ENCODE measurements at places on chromosomes 3 and 15.
A peak's percentile ranks its signal among the peaks of the same experiment; 100 is the strongest.

GRCh38 chr3:132561003-132561402 is 36.1 kb upstream of the ACKR4 start:
- no peak for DNase-seq

DNA sequence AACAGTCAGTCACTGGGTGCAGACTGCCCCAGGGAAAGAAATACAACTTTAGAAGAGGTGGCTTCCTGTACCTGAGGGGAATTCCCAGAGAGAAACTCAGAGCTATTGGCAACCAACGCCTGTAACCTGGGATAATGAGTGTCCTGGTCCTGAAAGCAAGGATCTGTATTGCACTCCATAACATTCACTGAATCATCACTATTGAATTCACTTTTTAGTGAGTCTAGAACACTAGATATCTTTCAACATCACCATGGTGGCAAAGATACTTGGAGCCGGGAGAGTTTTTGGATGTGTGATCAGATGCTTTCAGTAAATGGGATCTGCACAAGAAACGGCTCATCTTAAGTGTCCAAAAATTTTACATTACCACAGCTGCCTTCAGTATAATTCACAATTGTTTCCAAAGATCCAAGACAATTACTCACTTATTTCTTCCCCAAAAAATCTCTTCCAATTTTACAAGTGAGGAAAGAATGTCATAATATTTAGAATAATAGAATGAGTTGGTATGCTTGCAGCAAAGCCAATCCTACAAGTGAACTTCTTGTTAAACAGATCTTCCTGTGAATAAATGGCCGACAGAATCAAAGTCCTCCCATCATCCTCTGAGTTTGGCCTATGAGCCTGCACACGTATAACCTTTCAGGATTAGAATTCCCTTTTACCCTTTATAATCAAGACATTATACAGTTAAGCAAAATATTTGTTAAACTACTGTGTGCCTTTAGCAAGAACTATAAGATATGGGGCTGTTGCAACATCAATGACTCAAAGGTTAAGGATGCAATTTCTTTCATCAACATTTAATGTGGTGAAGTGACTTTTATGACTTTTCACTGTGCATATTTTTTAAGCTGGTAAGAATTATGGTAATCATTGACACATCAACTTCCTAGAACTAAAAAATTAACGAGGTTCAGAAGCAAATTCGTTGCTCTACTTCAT is 243.3 kb upstream of the COL8A1 start:
- DNase-seq = no peak

DNA sequence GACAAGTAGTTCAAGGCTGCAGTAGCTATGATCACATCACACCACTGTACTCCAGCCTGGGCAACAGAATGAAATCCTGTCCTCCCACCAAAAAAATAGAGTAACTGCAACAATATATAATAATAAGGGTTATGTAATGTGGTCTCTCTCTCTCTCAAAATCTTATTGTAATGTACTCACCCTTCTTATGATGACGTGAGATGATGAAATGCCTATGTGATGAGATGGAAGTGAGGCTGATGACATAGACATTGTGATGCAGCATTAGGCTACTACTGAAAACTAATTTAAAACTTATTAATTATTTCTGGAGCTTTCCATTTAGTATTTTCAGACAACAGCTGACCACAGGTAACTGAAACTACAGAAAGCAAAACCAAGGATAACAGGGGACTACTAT is 27.4 kb downstream of the TASOR start:
- no peak for DNase-seq

DNA sequence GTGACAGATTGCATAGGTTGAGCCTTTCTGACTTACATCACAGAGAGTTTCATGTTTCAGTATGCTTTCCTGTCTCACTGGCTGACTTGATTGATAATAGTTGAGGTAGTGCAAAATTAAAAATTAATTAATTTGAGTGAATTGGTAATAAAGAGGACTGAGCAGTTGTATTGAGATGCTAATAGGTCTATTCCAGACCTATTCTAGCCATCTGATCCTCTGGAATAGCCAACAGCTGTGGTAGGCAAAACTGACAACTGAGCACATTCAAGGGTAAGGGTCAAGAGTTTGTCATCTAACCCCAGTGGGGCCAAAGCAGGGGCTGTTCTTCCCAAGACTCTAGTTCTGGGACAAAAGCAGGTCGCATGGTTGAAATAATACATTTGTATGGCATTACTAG is 132.4 kb downstream of the EPHA3 start:
- DNase-seq = no peak

GRCh38 chr15:63905558-63906265 is 72.0 kb upstream of the HERC1 start:
- DNase-seq = peak; percentile 26

- DNase-seq = no peak
Observed at GRCh38 chr15:85687329-85687728, 107.4 kb downstream of the KLHL25 start.

DNA sequence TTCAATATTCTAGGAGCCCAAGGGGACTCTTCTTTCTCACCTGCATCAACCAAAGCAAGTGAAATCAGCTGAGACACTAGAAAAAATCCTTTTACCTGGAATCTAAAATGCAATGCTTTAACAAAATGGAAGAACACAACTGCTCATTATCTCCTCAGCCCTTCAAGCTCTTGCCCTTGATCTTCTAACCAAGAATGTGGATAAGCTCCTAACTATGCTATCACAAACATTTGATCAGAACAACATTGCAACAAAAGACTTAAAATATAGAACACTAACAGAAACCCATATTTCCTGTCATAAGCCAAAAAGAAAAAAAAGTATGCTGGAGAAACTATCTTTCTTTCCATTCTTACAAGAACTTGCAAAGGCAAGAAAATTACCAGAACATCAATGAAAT is 12.6 kb downstream of the RBM15B start:
- no peak for DNase-seq

DNA sequence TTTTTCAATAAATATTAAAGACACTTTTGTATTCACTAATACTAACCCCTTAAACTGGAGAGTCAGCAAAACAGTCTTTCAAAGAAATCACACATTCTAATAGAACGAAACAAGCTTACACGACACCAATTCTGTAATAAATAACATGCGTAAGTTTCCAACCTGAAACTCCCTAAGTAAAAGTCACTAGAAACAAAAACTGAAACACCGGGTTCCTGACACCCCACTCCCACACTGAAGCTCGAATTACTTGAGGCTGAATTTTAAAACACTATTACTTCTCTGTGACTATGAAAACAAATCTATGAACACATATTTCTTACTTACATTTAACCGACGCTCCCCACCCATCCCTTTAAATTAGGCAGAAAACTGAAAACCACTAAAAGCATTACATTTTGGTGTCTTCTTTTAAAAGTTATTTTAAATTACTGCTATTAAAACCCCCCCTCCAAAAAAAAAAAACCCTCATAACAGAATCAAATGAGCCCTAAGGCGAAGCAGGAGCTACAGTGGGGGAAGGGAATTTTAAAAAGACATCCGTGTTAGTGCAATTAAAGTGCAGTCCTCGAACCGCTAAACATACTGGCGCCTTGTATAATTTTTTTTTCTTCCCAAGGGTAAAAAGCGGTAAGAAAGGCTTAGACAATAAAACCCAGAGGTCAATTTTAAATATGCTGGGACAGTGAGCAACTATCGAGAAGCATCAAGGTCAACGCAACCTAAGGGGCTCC is 878 bp downstream of the SPPL2A start:
- DNase-seq = peak; percentile 42

- DNase-seq = no peak
Observed at GRCh38 chr15:57167821-57168395, 208.4 kb upstream of the CGNL1 start.

DNA sequence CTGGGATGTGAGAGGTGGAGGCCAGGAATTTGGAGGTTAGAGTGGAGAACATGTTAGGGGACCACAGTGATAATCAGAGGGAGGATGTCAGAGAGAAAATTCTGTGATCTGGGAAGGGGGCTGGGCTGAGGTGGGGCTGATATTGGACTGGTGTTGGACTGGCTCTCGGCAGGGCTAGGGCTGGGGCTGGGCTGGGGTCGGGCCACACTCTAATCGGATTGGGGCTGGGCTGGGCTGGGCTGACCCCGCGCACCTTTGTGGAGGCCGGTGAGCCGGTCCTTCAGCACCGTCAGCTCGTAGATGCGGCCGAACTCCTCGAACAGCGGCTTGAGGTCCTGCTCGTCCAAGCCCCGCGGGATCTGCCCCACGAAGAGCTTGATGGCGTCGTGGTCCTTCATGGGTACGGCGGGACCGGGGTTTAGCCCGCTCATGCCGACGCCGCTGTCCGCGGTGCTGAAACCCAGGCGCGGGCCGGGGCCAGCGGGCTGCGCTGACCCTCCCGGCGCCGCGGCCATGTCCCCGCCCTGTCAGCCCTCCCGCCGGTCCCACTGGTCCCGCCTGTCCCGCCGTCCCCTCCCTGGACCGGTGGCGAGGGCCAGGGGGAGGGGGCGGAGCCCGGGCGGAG is 485 bp downstream of the CELF6 start:
- DNase-seq = no peak

- no peak for DNase-seq
Observed at GRCh38 chr3:196360586-196360985, 22.4 kb upstream of the TM4SF19 start.

GRCh38 chr3:32126305-32127015 is 20.0 kb downstream of the GPD1L start:
- no peak for DNase-seq

GRCh38 chr3:126548556-126549466 is 9.9 kb downstream of the C3orf22 start:
- no peak for DNase-seq

DNA sequence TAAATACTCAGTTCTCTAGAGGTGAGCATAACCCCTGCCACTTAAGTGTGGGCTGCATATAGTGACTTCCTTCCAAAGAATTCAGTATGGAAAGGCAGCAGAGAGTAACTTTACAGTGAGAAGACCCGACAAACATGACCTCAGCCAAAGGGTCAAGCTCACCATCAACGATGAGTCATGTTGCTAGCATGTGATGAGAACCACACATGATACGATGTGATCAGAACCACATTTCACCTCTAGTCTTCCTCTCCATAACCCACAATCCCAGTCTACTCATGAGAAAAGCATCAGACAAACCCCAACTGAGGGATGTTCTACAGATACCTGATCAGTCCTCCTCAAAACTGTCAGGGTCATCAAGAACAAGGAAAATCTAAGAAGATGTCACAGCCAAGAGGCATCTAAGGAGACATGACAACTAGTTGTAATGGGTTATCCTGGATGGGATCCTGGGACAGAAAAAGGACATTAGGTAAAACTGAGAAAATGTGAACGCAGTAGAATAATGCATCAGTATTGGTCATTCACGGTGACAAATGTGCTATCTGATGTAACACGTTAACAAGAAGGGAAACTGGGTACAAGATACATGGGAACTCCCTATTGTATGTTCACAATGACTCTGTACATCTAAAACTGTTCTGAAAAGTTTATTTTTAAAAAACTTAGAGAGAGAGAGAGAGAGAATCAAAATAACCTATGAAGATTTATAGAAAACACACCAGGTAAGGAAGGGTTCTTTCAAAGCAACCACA is 28.3 kb downstream of the SEC61A1 start:
- DNase-seq = no peak

GRCh38 chr3:161070980-161071663 is 34.0 kb downstream of the B3GALNT1 start:
- no peak for DNase-seq

DNA sequence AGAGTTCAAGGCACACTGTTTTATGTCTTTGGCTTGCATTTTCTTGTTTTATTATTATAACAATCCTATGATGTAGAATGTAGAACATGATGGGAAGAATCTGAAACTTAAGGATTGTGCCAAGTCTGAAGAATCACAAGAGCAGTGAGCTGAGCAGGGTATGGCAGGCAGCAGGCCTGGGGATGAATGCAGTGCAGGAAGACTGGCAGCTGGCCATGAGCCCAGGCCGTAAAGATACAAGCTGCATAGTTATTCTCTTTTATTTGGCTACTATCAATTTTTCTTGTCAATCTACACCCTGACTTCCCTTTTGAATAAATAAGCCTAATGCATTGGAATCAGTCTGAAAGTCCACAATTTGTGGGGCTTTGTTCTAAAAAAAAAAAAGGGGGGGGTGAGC is 89.6 kb upstream of the ARPP21 start:
- no peak for DNase-seq

GRCh38 chr3:187612656-187613055 is 57.5 kb downstream of the SST start:
- no peak for DNase-seq

GRCh38 chr3:142888481-142889211 is at the start of gene PCOLCE2:
Gene PCOLCE2 (minus strand): TSS chr3:142889083. CDS start chr3:142888896, 187 bp downstream.
- no peak for DNase-seq

GRCh38 chr15:28984421-28985315 is 98.9 kb downstream of the APBA2 start:
- DNase-seq = no peak

GRCh38 chr3:17116007-17116600 is 231.3 kb downstream of the PLCL2 start:
- DNase-seq = no peak

DNA sequence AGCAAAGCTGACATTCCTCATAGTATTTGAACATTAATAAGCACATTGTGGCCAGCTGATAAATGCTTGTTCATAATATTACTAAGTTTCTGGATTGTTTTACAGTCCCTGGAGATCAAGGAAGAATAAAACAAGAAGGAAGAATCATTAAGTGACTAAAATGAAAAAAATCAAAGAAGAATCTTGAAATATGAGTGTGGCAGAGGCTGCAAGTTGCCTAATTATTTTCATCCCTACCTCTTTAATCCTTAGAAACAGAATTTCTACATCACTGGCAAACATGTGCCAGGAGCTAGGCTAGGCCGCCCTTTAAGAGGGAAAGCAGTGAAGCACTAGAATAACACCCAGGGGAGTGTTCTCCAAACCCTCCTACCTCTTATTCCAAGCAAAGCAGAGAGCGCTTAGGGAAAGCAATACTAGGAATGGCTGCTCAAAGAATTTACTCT is 98.9 kb downstream of the MAGI1 start:
- no peak for DNase-seq

DNA sequence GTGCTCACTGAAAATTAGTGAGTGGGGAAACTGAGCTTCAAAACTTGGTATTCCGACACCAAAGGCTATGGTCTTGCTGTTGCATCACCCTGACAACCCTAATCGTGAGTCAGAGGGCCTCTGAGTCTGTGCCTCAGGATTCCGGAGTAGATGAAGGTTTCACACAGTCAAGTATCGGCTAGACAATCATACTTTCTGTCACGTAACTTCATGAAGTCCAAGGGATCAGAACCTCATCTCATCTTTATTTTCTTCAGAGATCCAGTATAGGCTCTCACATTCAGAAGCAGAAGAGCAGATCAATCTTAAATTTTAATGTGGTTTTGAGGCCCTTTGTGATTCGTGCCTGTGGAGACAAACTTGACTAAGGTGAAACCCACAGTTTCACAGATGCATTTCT is 26.1 kb upstream of the NECTIN3 start:
- DNase-seq = no peak
